ENCODE measurements at places on chromosomes 5 and 9.
A peak's percentile ranks its signal among the peaks of the same experiment; 100 is the strongest.

- no peaks in the 10 kb centered on the region for H3K27me3 ChIP-seq
- H3K4me1 ChIP-seq = peaks cover 72% of the 10 kb centered on the region
- H3K36me3 ChIP-seq = peaks cover 3% of the 10 kb centered on the region
- peak overlapping the region; percentile 86 for H3K27ac ChIP-seq
- peak overlapping the region; percentile 10 for H3K4me3 ChIP-seq
Observed at GRCh38 chr9:5587024-5587423, 41.9 kb upstream of the RIC1 start.

DNA sequence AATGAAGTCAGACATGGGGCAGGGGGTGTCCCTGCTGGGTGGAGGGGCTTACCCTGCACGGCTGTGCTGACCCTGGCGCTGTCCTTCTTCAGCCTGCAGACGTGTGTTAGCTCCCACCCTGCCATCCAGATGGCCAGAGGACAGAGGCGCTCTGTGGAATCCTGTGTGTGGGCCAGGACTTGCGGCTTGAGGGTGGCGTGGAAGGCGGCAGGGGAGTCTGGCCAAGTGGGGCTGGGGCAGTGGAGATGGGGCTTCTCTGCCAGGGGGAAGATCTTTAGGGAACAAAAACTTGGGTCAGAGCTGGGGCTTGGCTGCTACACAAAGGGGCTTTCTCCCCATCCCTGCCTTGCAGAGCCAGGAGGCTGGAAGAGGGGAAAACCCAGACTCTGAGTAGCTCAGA, 46.5 kb upstream of the SYNPO start:
- no peak overlapping the region for H3K27ac ChIP-seq
- H3K27me3 ChIP-seq = no peaks in the 10 kb centered on the region
- no peaks in the 10 kb centered on the region for H3K4me1 ChIP-seq
- no peaks in the 10 kb centered on the region for H3K36me3 ChIP-seq

DNA sequence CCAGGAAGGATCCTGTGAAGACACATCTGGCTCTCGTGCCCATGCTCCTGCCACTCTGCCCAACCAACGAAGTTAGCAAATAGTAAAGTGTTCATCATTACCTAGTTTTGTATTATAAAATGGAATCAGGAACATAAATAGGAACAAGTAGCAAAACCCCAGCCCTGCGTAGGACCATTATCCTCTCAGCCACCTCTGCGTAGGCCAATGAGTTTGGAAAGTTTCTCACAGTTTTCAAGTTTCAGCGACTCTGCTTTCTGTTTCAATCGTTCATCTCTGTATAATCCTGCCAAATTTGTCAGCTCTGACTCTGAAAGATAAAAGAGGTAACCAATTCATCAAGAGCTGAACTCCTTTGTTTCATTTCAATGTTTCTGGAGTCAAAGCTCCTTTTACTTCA, 10.1 kb upstream of the SPATA24 start:
- peak overlapping the region; percentile 62 for H3K4me3 ChIP-seq
- H3K27me3 ChIP-seq = no peaks in the 10 kb centered on the region
- DNase-seq = no peak

DNA sequence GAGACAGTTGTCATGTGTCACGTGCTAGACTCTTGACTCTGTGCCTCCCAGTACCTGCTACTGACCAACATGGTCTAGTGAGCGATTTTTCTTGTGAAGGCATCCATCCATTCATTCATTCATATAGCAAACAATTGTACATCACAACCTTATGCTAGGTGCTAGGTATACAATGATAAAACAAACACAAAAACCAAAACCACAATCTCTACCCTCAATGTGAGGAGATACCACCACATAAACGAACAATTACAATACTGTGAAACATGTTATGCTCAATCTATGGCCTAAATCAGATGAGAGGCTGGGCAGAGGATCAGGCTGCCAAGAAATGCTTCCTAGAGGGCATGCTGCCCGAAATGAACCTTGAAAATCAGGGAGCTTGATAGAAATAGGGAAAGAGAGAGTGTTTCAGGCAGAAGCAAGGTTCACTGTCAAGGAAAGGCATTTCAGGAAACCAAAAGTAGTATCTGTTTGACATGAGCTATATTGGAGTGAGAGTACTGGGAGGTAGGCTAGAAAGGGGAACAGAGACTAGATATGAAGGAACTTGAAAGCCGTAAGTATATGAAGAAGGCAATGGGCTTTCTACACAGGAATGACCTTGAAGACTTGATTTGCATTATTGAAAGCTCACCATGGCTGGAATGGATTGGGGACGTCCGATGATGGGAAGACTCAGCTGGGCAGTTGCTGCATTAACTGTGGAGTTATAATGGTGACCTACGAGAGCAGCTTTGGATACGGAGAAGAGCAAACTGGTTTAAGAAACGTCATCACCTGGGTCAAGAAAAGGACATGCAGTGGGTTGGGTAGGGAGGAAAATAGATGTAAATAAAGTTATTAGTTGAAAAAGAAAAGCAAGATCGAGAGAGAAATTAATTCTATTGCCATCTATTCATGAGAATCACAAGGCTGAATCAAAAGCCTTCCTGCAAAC, 90.1 kb downstream of the THBS4 start:
- H3K4me3 ChIP-seq = peak overlapping the region; percentile 34
- peaks cover 49% of the 10 kb centered on the region for H3K4me1 ChIP-seq
- H3K27ac ChIP-seq = peak overlapping the region; percentile 80
- DNase-seq = no peak

DNA sequence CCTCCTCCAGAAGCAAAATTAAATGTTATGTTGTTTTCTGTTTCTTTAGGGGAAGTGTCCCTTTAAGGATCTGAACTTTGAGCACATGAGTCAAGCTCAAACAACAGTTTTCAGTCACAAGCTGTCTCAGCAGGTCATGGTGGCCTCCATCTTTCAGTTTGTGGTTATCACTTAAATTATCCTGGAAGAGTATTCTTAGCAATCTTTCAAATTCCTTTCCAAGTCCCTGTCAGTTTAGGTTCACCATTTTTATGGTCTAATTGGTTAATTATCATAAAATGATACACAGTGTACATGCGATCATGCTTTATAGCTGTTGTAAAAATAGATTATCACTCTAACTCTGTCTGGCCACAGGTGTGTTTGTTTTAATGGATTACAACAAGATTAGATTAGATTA, 43.1 kb upstream of the SELENOP start:
- no peak for DNase-seq
- H3K27me3 ChIP-seq = peaks cover under 1% of the 10 kb centered on the region
- no peak overlapping the region for H3K27ac ChIP-seq
- no peaks in the 10 kb centered on the region for H3K4me1 ChIP-seq

- H3K27me3 ChIP-seq = no peaks in the 10 kb centered on the region
- DNase-seq = no peak
- H3K4me3 ChIP-seq = no peak overlapping the region
- peaks cover 5% of the 10 kb centered on the region for H3K4me1 ChIP-seq
- H3K27ac ChIP-seq = no peak overlapping the region
- no peaks in the 10 kb centered on the region for H3K36me3 ChIP-seq
Observed at GRCh38 chr9:27468462-27469110, 55.5 kb upstream of the IFNK start.

DNA sequence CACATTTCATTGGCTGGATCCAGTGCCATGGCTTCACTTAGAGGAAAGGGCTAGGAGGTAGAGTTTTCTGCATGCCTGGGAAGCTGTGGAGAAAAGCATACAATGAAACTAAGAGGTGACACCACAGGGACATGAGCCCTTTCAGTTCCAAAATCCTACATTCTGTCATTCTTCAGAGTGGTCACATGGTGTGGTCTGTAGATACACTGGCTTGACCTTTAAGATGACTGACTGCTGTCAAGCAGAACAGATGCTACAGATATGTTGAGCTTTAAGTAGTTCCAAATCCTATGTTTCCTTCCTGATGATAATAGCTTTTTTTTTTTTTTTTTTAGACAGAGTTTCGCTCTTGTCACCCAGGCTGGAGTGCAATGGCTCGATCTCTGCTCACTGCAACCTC, 26.2 kb downstream of the DMRT3 start:
- peaks cover 20% of the 10 kb centered on the region for H3K27me3 ChIP-seq
- H3K4me3 ChIP-seq = no peak overlapping the region
- H3K27ac ChIP-seq = no peak overlapping the region
- no peaks in the 10 kb centered on the region for H3K36me3 ChIP-seq
- H3K4me1 ChIP-seq = peaks cover 11% of the 10 kb centered on the region

GRCh38 chr5:141880961-141881801, 3.0 kb upstream of the PCDH1 start:
- DNase-seq = no peak
- peaks cover 20% of the 10 kb centered on the region for H3K4me1 ChIP-seq
- H3K27me3 ChIP-seq = peaks cover 86% of the 10 kb centered on the region
- H3K27ac ChIP-seq = no peak overlapping the region
- H3K4me3 ChIP-seq = no peak overlapping the region
- no peaks in the 10 kb centered on the region for H3K36me3 ChIP-seq

DNA sequence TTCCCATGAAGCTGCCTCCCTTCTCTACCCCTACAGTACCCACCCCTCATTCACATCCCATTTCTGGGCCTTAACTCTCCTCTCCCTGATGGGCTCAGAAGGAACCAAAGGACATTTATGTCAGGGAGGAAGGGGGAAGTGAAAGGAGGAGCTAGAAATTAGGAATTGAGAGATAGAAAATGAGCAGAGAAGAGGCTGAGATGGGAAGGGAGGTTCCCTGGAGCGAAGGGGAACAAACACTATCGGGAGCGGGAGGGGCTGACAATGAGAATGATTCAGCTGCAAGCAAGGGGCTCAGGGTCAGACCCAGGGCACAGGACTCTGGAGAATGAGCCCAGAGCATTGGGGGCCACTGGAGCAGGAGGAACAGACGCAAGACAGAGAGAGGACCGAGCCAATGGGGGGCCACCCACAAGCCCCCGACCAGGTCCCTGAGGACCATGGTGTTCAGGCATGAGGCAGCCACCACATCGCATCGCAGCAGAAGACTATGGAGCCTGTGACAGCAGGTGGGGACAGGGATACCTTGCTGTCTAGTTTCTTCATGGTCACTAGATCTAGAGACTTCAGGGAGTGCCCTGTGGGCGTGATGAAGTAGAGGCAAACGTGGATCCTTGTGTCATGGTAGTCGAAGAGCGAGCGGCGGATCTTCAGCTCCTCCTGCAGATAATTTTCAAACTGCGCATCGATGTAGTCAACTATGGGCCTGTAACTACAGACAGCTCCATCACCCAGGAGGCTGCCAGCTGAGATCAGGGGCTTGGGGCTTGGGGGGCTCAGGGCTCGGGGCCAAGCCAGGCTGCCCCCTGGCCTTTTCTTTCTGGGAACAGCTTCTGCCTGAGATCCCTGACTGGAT, 13.6 kb downstream of the SEPTIN8 start:
- no peak overlapping the region for H3K27ac ChIP-seq
- H3K27me3 ChIP-seq = no peaks in the 10 kb centered on the region
- DNase-seq = no peak
- peaks cover 3% of the 10 kb centered on the region for H3K36me3 ChIP-seq
- H3K4me1 ChIP-seq = no peaks in the 10 kb centered on the region

- no peaks in the 10 kb centered on the region for H3K27me3 ChIP-seq
- no peak overlapping the region for H3K4me3 ChIP-seq
- no peak overlapping the region for H3K27ac ChIP-seq
- DNase-seq = no peak
- H3K36me3 ChIP-seq = no peaks in the 10 kb centered on the region
Observed at GRCh38 chr5:32018476-32019436, 155.4 kb downstream of the GOLPH3 start.

GRCh38 chr9:90288275-90288639, 354.4 kb downstream of the DIRAS2 start:
- H3K4me1 ChIP-seq = no peaks in the 10 kb centered on the region
- H3K27ac ChIP-seq = no peak overlapping the region
- H3K4me3 ChIP-seq = no peak overlapping the region
- peaks cover 10% of the 10 kb centered on the region for H3K27me3 ChIP-seq
- DNase-seq = no peak

- no peaks in the 10 kb centered on the region for H3K4me1 ChIP-seq
- H3K27me3 ChIP-seq = no peaks in the 10 kb centered on the region
- peaks cover 2% of the 10 kb centered on the region for H3K36me3 ChIP-seq
- H3K4me3 ChIP-seq = no peak overlapping the region
- no peak for DNase-seq
Observed at GRCh38 chr9:94056442-94056974, 27.8 kb upstream of the PTPDC1 start.

- H3K4me1 ChIP-seq = peaks cover 26% of the 10 kb centered on the region
- H3K27me3 ChIP-seq = no peaks in the 10 kb centered on the region
- peak within 1 kb of the TSS; percentile 93 for H3K27ac ChIP-seq
- peak; percentile 90 for DNase-seq
- peaks cover 81% of the 10 kb centered on the region for H3K36me3 ChIP-seq
- peak within 1 kb of the TSS; percentile 98 for H3K4me3 ChIP-seq
Observed at GRCh38 chr5:140700177-140701144, at the start of gene ZMAT2. Gene ZMAT2 (plus strand): TSS chr5:140700447. CDS start chr5:140700461, 14 bp downstream.

GRCh38 chr5:112436144-112436543, 17.1 kb upstream of the EPB41L4A start:
- peaks cover 2% of the 10 kb centered on the region for H3K27me3 ChIP-seq
- no peak overlapping the region for H3K4me3 ChIP-seq
- DNase-seq = no peak
- no peaks in the 10 kb centered on the region for H3K4me1 ChIP-seq

GRCh38 chr9:93205045-93205768, 21.3 kb downstream of the WNK2 start:
- no peak overlapping the region for H3K4me3 ChIP-seq
- peaks cover 2% of the 10 kb centered on the region for H3K4me1 ChIP-seq
- H3K36me3 ChIP-seq = no peaks in the 10 kb centered on the region
- H3K27ac ChIP-seq = no peak overlapping the region

DNA sequence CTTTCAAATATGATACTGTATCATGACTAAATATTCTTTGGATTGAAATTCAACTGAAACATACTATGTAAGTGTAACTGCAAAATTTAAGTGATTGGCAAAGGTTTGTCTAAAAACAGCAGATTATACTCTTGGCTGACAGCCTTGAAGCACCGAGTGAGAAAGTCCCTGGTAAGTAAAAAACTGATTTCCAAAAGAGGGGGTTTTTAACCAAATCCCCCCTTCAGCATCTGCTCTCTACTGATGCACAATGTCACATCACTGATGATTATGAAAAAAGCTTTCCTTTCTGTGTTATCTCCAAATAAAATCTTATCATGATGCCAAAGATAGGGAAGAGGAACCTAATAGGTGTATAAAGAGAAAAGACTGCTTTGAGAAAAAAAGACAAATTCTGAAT, 141.0 kb downstream of the MEF2C start:
- H3K27ac ChIP-seq = no peak overlapping the region
- no peaks in the 10 kb centered on the region for H3K36me3 ChIP-seq
- H3K27me3 ChIP-seq = peaks cover 9% of the 10 kb centered on the region
- no peak overlapping the region for H3K4me3 ChIP-seq
- DNase-seq = no peak
- peaks cover 2% of the 10 kb centered on the region for H3K4me1 ChIP-seq

DNA sequence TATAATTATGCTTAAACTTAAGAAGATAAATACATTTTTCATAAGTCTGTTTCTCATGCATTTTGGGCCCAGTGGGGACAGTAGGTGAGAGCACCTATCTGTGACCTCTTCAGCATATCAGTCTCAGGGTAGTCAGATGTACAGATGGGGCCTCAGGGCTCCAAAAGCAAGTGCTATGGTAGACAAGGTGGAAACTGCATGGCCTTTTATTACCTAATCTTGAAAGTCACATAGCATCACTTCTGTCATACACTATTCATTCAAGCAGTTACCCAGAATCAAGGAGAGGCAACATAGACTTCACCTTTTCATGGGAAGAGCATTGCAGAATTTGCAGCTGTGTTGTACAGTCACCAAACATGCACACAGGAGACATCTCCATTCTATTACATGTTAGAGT, 94.8 kb downstream of the SV2C start:
- H3K36me3 ChIP-seq = no peaks in the 10 kb centered on the region
- no peak overlapping the region for H3K4me3 ChIP-seq
- H3K4me1 ChIP-seq = peaks cover 29% of the 10 kb centered on the region

- H3K36me3 ChIP-seq = no peaks in the 10 kb centered on the region
- no peaks in the 10 kb centered on the region for H3K4me1 ChIP-seq
- DNase-seq = no peak
- H3K4me3 ChIP-seq = no peak overlapping the region
- no peak overlapping the region for H3K27ac ChIP-seq
Observed at GRCh38 chr5:178777520-178777919, 47.1 kb upstream of the ZNF354A start.
